ENCODE measurements at places on chromosomes 1 and 21.

DNA sequence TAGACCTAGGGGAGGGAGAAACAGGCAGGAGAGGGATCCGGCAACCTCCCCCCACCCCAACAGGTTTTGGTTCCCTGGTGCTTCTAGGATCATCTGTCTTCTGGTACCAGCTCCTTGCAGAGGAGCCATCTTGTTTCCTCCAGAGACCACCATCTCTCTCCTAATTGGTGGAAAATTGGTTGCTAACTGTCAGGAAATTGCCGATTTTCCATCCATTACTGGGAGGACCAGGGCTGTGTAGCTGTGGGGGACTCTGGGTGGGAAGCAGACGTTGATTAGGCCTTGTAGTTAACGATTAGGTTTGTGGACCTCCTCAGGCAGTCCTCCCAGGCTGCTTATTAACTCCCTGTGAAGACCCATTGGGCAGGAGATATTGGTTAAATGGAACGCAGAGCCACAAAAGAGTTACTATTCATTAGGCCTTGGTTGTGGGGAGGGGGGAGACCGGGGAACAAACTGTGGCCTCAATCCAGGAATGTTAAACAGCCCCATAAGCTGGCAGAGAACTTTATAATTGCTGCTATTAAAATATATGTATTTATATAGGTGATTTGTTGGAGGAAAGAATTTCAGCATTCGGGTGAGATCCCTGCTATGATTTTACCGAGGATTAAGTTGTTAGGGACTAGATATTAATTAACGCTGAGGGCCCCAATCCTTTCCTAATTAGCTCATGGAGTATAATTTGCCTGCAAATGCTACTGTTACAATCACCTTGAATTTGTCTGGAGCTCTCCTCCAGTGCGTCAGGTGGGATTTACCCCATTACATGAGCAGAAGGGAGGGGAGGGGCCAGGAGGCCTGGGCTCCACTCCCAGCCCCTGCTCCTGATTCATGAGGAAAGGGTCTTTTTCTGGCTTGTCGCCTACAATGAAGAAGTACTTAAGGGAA lies 61.2 kb upstream of the TRABD2B start:
- no peak for DNase-seq

GRCh38 chr1:55329808-55330432 lies 114.8 kb upstream of the USP24 start:
- DNase-seq, result no peak

DNA sequence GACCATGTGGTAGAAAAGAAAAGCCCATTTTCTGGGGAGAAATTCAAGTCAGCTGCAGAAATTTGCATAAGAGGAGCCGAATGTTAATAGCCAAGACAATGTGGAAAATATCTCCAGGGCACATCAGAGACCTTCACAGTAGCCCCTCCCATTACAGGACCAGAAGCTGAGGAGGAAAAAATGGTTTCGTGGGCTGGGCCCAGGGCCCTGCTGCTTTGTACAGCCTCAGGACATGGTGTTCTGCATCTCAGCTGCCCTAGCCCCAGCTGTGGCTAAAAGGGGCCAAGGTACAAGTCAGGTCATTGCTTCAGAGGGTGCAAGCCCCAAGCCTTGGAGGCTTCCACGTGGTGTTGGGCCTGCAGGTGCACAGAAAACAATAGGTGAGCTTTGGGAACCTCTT lies 108.3 kb downstream of the DMRTB1 start:
- DNase-seq, result no peak

DNA sequence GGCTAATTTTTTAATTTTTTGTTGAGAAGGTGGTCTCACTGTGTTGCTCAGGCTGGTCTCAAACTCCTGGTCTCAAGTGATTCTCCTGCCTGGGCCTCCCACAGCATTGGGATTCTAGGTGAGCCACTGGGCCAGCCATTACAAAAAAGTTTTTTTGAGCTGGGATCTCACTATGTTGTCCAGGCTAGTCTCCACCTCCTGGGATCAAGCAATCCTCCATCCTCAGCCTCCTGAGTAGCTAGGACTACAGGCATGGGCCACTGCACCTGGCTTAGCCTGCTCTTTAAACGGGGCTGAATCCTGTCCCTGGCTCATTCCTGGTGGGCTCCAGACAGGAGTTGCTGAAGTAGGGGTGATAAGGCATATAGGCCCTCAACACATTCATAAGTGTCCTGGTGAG lies 2.5 kb downstream of the TAS1R1 start:
- no peak for DNase-seq

DNA sequence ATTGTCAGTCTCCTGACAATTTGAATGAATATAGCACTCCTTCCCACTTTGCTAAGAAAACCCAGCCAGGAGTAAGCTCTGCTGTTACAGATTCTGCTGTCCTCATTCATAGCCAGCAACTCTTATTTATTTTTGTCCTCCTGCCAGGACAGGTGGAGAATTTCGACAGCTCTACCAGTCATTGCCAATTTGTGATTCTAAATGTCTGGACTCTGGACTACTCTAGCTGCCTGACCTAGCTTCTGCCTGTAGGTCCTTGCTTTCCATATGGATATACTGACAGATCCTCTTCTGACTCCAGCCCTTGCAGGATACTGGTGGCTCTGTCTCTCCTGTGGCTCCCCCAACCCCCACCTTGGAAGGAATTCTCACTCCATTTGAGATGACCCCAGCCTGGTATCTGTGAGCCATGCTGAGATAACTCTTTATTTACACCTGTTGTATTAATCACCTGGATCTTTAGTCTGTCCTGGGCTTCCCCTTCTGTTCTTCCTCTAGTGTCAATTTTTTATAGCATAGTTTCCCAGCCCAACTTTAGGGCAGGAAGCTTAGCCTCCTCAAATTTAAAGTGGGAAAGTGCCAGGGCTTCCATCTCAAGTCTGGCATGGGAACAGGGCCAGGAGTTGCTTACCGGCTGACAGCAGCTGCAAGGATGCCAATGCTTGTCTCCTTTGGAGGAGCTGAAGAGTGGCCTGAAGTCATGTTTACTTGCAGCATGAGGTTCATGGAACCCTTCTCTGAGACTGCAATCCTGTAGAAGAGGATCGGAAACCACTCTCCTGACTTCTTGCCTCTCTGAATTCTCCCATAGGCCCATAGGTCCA lies 6.7 kb downstream of the PM20D1 start:
- DNase-seq, result no peak

DNA sequence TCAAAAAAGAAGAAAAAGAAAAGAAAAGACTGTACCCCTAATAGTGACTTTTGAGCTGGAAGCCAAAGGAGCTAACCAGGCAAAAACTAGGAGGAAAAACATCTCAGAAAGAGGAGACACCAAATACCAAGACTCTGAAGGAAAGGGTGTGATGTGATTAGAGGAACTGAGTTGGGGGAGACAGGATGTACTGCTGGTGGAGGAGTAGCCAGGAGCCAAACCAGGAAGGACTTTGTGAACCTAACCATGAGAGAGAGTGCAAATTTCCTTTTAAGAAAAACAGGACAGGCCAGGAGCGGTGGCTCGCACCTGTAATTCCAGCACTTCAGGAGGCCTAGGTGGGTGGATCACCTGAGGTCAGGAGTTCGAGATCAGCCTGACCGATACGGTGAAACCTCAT lies 4.1 kb upstream of the RBP7 start:
- no peak for DNase-seq

- no peak for DNase-seq
These were observed 72.0 kb downstream of the NPHP4 start for GRCh38 chr1:5920201-5920600.

DNA sequence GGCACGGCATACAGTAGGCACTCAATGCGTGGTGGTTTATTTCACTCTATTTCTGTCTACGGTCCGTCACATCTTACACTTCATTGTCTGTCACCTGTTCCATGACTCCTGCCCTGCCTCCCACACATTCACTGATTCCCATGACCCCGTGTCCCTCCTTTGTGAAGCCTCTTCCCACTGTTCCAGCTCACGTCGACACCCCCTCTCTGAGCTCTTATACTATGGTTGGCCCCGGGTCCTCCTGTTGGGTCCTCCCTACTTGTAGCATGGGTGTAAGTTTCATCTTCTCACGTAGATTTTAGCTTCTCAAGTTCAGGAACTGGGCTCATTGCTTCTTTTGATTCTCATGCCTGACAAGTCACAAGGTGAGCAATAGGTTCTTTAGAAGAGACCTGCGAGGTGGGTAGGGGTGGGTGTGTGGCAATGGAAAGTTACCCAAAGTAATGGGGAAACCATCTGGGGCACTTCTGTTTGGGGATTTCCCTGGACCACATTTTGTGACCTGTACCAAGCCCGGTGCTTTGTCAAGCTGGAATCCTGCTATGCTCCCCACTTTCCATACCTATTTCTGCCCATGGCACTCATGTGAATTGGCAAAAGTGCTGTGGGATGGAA lies 22.1 kb upstream of the IL10 start:
- no peak for DNase-seq

GRCh38 chr1:246681900-246682895 lies 42.0 kb upstream of the SCCPDH start:
- DNase-seq, result no peak

DNA sequence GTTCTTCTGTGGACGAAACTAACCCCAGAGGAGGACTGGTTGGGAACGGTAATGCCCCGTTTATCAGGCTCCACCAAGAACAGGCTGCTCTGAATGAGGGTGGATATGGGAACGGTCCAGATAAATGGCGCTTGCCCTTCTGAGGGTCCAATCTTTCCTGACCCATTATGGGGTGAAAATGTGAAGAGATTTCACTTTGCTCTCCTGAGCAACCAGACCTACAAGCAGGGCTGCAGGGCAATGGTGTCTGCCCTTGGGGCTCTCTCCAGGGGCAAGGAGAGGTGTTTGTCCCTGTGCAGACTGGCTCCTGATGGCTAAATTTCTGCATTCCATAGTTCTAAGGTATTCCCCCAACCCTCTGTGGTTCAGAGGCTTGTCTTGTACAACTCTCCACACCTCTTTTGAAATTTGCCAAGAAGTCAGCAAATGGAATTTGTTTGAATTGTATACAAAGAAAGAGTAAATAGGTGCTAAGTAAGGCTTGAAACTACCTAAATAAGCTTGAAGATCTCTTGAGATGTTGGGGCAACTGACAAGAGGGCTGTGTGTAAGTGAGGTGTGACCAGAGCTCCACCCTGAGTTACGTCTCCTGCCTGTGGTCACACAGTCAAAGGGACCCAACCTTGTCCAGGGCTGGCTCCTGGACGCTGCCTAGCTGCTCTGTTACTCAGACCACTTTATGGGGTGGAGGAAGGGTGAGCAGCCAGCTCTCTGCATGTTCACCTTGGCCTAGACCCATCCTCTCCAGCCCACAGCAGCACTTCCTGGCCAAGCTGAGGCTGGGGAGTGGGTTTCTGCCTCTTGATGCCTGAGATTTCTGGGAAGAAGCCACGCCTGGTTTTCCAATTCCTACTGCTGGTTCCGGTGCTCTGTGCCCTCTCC lies 24.8 kb downstream of the SLC2A1 start:
- DNase-seq, result no peak

DNA sequence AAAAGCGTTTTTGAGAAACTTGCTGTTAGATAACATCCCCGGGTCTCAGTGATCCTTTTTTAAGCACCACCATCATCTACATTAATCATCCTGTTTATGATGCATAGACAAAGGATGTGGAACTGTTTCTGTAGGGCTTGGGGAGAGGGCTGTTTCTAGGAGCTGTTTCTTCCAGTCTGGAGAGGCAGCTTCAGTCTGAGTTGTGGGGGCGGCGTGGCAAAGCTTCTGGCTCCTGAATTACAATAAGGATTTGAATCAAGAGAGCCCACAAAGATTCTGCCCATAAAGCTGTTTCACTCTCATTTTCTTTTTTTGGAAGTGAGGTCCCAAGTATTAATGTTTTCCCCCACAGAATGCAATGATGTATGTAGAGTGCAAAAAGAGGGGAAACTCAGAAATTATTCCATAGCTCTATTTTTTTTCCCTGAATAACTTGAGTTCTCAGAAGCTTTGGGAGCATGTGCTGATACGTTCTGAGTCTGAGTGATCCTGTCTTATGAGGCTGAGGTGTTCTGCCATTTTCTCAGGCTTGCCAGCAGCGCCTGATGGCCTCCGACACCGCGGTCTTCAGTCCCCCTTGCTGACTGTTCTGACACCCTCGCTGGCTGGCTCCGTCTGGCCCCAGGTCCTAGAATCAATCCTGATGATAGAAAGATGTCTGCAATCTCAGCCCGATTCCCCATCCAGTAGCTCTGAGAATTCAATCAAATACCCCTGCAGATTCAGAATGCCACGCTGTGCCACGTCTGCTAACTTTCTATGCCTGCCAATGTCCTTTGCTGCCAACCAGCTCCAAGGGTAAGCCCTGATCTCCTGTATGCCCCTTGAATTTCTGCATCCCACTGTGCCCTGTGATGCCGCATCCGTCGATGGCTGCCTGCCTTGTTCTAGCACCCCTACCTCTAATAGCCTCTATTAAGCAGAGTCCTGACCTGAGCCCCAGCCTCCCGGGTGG lies 92.4 kb upstream of the AKT3 start:
- no peak for DNase-seq

GRCh38 chr1:199174336-199174735 lies 535.5 kb downstream of the PTPRC start:
- no peak for DNase-seq

GRCh38 chr1:53198241-53198651 lies 1.6 kb downstream of the CPT2 start:
- DNase-seq, result no peak

- DNase-seq, result no peak
These were observed 792.0 kb downstream of the LTN1 start for GRCh38 chr21:28200726-28201125.

DNA sequence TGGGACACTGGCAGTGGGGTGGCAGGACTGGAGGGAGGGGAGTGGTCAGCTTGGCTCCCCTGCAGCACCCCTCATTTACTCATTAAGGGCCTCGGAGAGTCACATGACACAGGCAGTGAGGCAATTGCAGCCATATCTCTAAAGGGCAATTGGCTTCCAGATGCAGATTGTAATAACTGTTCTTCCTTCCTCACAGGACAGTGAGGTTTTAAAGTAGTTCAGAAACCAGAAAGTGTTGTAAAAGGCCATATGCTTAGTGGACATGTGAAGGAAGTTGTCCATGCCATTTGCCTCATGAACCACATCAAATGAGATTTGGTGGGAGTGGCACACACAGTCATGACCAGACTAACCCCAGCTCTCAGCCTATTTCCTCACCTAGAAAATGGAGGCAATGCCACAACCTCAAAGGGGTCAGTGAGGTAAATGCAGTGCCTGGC lies 11.1 kb downstream of the MTX1 start:
- no peak for DNase-seq

GRCh38 chr1:200323856-200324400 lies 85.9 kb downstream of the ZNF281 start:
- no peak for DNase-seq

- no peak for DNase-seq
These were observed 66.1 kb upstream of the RPL11 start for GRCh38 chr1:23625459-23625858.

- DNase-seq, result no peak
These were observed 45.4 kb downstream of the RPL5 start for GRCh38 chr1:92877081-92877711.

DNA sequence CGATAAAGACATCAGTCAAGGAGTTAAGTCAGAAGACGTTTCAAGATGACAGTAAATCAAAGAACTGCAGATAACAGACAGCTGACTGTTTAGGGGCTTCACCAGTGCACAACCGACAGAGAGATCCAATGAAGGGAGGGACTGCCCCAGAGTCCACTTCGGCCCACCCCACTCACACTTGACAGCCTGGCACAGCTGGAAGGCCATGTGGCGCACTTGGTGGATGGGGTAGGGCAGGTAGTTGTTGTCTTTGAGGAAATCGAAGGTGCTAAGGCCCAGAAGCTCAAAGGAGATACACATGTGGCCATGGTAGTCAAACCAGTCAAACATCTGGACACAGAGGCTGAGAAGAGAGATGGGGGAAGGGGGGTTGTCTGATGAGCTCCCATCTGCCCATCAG lies 4.4 kb upstream of the SCAMP3 start:
- DNase-seq, result no peak
